H4 (cell line): ENCODE measurements at places on chromosomes 1 and 21. TPM values are rescaled to one million over a fixed set of nuclear protein-coding genes. Genes with fewer than 3 reads are reported as not detected.

Gene BNIPL
- total RNA-seq, result 0.10 TPM in 1 of 2 replicates, not detected in the other

Gene LCE1F
- not detected in 2 replicates for total RNA-seq

Gene HCN3
- total RNA-seq, result 0.52 TPM in 1 of 2 replicates, not detected in the other

Gene MYCL
- not detected in 2 replicates for total RNA-seq

Gene KCNJ6
- not detected in 2 replicates for total RNA-seq

Gene PAPPA2
- 2.0 and 2.1 TPM in 2 replicates for total RNA-seq

Gene OPRD1
- total RNA-seq, result not detected in 2 replicates

Gene ASTN1
- 0.43 and 0.85 TPM in 2 replicates for total RNA-seq

Gene RASAL2
- 3.6 and 5.3 TPM in 2 replicates for total RNA-seq

Gene LEFTY1
- 0.50 TPM in 1 of 2 replicates, not detected in the other for total RNA-seq

Gene KIRREL1
- 35.2 and 38.4 TPM in 2 replicates for total RNA-seq

- DNase-seq, result no peak
Observed at GRCh38 chr1:175508320-175509110, 234.9 kb downstream of the TNR start.

DNA sequence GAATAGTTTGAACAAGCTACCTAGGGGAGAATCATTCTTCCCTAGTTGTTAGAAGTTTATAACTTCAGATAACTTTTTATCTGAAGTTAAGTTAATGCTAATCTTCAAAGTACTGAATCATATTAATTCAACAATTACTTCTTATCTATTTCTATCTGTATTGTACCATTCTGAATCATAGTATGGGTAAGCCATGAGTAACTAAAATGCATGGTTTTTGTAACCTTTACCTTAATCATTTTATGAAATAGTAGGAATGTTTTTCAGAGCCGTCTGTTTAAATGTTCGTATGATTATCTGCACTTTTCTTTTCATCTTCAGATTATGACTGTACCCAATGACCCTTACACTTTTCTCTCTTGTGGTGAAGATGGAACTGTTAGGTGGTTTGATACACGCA lies 50.3 kb upstream of the MPC2 start:
- DNase-seq, result no peak

GRCh38 chr1:212368073-212368484 lies 46.6 kb downstream of the PACC1 start:
- peak; percentile 58 for DNase-seq

- DNase-seq, result no peak
Observed at GRCh38 chr1:24644100-24644384, 940 bp downstream of the SRRM1 start.

DNA sequence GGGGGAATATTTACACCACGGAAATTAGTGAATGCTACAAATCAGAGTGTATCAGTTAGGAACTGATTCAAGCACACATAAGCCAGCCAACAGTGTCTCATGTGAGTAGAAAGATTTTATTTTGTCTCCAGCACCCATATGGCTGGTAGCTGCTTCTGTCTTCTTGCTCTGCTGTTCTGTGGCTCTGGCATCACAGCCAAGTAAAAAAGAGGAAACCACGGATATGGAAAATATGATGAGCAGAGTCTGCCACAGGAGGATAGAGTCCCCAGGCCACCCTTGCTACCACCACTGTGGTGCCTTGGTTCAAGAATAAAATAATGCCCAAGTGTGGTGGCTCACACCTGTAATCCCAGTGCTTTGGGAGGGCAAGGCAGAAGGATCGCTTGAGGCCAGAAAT lies 53.6 kb upstream of the SPOCD1 start:
- no peak for DNase-seq

DNA sequence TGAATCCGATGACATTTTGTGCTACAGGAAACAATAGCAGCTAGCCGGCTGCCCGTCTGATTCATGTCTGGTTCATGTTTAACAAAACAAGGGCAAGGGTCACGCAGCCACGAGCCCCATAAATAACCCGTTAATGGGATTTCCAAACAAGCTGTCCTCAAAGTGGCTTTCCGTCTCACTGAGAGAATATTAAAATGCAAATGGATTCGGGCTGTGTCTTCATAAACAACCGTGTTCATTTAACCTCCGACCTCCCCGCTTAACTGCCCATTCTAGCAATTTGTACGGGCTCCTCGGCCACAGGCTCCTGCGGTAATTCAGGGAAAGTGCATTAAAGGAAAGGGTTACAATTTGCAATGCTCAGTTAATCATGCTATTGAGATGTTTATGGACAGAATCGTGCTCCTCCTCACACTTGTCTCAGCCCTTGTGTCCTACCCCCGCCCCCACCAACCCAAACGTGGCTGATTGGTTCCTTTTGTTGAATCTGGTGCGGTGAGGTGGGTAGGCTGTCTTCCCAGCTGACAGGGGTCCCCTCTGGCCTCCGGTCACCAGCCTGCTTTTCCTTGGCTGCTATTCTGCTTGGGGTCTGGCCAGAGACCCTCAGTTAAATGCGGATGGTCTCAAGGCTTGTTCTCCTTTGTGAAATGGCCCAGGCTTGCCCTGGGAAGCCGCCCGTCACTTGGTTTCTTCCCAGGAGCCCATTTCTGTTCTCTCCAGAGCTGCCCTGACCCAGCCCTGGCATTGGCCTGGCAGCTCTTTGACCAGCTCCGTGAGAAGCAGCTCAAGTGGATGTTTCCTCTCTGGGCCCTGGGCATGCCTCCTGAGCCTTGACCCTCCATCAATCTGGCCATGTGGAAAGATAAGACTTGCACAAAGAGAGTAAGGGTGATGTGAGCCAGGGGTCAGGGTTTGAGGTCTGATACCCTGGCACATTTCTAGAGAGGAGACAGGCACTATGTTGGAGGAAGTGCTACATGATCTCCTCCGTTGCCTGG lies 200.7 kb upstream of the POU3F1 start:
- DNase-seq, result no peak

DNA sequence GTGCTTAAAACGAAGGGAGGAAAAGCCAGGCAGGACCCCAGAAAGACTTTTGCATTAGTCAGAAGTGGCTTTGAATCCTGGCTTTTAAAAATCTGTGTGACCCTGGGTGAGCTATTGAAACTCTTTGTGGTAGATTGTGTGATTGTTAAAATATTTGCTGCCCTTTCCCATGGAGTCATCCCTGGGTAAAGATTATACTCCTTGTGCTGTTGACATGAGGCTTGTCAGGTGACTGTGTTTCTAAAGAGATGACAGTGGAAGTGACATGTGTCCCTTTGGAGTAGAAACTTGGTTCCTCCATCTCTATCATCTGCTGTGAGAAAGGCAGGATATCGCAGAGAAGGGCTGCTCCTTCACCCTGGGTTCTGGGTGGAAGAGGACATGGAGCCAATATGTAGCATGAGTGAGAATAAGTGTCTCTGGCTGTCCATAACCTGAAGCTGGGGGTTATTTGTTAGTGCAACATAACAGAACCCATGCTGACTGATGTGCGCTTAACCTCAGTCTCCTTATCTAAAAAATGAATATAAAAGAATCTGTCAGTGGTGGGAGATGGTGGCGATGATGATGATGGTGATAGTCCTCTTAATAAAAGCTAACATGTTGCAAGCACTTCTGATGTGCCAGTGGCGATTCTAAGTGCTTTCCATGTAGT lies 187.6 kb downstream of the RHOU start:
- DNase-seq, result no peak

DNA sequence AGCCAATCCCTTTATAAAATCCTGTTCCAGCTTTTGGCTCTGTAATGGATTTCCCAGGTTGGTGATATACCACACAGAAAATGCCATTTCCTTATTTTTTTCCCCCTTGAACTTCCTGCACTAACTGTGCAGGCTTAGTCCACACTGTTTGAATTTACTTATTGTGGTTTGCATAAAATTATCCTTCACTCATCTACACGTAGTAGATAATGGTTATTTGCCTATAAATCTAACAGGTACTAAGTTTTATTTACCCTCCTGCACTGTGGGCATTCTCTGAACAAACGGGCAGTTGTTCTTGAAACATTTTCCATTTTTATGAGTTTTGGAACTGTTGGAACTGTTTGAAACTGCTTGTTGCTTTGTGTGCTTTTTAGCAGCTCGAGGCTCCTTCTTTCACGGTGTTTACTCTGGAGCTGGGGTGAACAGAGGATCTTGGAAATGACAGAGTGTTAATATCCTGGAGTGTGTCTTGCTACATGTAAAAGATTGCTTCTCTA lies 23.0 kb upstream of the KIFAP3 start:
- peak; percentile 29 for DNase-seq

DNA sequence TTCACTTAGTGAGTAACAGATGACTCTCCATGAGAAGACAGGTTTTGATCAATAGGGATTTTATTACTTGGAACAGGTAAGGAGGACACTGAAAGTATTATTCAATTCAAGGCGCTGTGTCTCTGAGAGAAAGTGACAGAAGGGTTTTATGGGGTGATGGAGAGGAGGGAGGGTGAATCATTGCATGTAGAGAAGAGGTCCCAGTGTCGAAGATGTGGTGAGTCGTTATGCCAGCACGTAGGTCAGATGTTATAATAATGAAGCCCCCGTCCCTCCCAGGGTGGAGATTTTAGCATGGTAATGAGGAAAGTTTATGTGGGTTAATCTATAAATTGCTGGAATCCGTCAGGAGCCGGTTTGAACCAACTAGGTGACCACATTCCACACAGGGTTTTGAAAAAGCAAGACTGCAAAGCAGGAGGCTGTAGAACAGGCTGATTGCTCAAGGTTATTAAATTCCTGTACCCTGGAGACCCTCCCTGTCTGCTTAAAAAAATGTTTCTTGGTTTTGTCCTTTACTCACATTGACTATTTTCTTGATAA lies 586.4 kb upstream of the TMPRSS15 start:
- DNase-seq, result no peak

DNA sequence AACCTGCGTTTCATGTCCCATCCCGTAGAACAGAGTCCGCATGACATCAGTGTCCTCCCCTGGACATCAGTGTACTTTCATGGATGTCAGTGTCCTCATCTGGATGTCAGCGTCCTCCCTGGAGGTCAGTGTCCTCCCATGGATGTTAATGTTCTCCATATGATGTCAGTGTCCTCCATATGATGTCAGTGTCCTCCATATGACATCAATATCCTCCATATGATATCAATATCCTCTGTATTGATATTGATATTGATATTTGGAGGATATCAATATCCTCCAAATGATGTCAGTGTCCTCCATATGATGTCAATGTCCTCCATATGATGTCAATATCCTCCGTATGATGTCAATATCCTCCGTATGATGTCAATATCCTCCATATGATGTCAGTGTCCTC lies 284.9 kb downstream of the AJAP1 start:
- no peak for DNase-seq

DNA sequence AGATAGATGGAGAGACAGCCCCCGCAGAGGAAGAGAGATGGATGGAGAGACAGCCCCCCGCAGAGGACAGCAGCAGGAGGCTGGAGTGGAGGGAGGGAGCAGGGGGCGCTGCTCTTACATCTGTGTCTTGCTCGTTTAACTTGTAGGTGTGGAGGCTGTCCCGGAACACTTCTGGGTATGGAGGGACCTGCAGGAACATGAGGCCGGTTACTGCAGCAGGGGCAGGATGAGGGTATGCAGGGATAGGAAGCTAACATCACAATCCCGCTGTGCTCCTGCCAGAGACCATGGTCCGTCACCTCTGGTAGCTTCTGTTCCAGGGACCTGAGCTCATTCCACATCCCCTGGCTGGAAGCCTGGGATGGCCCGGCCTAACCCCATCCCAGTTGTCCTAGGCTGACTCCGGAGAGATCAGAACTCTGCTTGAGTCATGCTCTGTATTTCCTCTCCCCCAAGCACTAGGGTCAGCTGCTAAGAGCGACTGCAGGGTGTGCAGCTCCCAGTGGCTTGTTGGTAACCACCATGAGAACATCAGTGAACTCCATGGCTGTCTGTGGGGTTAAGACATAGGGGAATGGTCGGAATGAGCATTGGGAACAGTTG lies 36.7 kb upstream of the GOLT1A start:
- DNase-seq, result no peak

GRCh38 chr1:151294742-151295462 lies 12.8 kb downstream of the ZNF687 start:
- no peak for DNase-seq

DNA sequence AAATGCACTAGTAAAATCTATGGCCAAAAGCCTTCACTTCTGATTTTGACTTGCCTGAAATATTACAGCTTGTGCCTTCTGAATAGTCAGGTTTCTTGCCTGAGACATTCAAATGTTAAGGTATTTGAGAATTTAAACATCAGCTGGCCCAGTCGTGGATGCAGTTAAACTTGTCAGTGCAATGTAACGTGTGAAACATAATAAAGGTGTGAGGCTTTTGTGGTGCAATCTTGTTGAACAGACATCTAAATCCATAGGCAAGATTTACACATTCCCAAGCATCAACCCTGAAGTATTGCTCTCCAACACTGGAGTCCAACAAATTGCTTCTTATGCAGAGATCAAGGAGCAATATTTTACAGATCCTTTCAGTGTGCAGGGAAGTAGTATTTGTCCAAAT lies 4.4 kb downstream of the CCN1 start:
- DNase-seq, result peak; percentile 18

- no peak for DNase-seq
Observed at GRCh38 chr1:65942476-65942875, 149.8 kb downstream of the PDE4B start.

- DNase-seq, result no peak
Observed at GRCh38 chr1:6502000-6502891, 10.8 kb upstream of the PLEKHG5 start.

DNA sequence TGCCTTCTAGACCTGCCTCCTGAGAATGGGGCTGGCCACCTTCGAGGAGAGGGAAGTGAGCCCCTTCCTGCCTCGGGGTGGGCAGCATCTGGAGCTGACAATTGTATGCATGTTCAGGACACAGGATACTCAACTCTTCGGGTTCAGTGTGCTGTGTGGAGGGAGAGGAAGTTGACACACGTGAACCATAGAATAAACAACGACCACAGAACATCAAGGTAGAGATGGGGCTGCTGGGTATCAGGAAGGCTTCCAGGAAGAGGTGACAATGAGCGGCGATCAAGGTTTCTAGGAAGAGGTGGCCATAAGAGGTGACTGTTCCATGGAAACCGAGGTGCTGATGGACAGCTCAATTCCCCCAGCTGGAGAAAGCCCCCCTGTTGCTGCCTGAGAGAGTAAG lies 22.0 kb downstream of the UBIAD1 start:
- no peak for DNase-seq

GRCh38 chr1:210689826-210690225 lies 361.1 kb downstream of the HHAT start:
- no peak for DNase-seq

GRCh38 chr1:202235856-202236837 lies 42.5 kb downstream of the LGR6 start:
- peak; percentile 89 for DNase-seq

GRCh38 chr1:233379869-233380438 lies 52.4 kb downstream of the MAP3K21 start:
- no peak for DNase-seq

- DNase-seq, result no peak
Observed at GRCh38 chr1:154729577-154729976, 121.6 kb upstream of the ADAR start.
